Fibroblast of skin of scalp (primary cell): ENCODE measurements at places on chromosomes 4 and X.

DNA sequence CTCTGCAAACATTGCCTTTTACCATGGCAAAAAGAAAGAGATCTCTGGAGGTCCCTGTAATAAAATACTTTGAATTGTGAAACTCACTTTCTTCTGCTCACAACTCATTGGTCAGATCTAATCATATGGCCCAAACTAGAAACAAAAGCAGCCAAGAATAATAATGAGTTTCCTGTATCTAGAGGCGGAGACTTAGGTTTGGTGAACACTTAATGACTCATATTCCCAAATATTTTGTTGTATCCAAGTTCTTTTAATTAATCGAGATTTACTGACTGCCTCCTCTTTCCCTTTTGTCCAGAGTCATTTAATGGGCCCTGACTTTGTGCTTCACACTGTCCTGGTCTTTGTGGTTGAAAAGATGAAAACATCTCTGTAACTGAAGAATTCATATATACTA, 190.6 kb downstream of the CCSER1 start:
- DNase-seq, result peak; percentile 89

- no peak for DNase-seq
Observed at GRCh38 chr4:109206620-109207019, 95.8 kb downstream of the COL25A1 start.

DNA sequence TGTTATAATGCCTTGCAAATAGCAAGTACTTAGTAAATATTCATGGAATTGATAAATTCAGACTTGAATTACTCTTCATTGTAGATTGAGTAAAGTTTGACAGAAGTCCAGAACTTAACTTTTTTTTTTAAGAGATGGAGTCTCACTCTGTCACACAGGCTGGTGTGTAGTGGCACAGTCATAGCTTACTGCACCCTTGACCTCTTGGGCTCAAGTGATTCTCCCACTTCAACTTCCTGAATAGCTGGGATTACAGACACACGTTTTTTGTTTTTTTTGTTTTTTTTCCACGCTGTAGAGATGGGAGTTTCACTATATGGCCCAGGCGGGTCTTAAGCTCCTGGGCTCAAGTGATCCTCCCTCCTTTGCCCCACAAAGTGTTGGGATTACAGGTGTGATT, 32.1 kb downstream of the UBE2K start:
- peak; percentile 9 for DNase-seq

GRCh38 chr4:145808848-145809512, 129.0 kb downstream of the C4orf51 start:
- no peak for DNase-seq

DNA sequence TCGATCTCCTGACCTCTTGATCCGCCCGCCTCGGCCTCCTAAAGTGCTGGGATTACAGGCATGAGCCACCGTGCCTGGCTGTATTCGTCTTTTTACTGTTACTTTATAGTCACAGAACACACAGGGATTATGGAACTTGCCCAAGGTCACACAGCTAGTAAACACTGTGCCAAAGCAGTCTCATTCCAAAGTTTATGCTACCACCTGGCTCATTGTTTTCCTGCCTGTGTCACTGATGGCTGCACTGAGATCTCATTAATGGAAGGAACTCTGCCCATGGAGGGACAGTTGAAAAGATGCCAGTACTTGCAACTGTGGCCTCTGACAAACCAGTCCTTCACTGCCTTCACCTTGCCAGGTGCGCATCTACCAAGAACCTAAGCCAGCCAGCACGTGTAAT, 517.7 kb downstream of the BCOR start:
- DNase-seq, result no peak

DNA sequence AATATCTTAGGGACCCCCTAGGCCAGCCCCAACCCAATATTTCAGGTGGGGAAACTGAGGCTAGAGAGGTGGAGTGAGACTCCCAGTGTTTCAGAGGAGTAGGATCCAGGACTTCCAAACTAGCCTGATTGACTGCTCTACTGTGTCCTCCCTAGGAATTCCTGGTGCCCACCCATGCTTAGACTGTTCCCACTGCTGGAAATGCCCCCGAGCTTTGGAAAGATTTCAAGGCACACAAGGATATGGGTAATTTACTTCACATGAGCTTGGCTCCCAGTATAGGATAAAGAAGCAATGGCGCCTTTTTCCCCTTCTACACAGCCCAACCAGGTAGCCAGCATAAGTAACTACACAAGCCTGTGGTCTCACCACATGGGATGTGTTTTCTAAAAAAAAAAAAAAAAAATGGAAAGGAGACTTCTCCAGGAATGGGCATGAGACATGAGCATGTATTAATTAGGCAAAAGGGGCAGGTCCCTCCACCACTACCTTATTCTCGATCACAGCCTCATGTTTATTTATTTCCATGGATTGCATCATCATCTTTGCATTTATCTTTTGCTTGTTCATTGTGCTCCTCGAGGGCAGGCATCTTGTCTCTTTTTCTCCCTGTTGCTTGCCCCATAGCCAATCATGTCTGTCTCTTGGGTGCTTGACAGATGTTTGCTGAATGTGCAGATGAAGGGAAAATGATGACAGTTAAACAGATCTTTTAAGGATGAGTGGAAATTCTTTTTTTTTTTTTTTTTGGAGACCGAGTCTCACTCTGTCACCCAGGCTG, 66.7 kb downstream of the DRD5 start:
- DNase-seq, result no peak

- peak; percentile 66 for DNase-seq
Observed at GRCh38 chr4:159946983-159947615, 844.2 kb downstream of the RAPGEF2 start.

DNA sequence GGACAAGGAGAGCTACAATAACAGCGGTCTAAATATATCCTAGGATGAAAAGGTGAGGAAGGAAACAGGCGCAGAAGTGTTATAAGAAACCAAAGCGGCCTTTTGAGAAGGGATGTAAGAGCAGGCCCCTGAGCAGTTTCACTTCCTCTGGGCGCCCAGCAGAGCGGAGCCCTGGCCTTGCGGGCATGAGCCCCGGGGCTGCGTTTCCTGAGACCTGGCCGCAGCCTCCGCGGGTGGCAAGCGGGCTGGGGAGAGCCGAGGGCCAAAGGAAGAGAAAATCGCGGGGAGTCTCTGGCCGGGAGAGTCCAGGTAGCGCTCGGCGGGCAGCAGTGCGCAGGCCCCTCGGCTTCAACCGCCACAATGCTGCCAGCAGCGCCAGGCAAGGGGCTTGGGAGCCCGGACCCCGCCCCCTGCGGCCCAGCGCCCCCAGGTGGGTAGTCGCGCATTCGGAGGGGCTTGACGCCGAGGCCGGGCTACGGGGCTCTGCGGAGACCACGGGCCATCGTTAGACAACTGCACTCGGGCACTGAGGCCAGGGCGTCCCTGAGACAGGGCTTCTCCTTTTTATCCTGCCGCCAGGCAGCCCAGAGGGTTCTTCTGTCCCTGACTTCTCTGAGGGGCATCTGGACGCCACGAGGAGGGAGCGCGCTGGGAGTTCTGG, at the start of gene BANK1:
Gene BANK1 (plus strand): TSS at position 210 of the 661 bp plus-strand sequence. CDS start 151 bp downstream, at position 361.
- DNase-seq, result peak; percentile 31

- DNase-seq, result no peak
Observed at GRCh38 chr4:185888676-185889075, 76.7 kb upstream of the SORBS2 start.

DNA sequence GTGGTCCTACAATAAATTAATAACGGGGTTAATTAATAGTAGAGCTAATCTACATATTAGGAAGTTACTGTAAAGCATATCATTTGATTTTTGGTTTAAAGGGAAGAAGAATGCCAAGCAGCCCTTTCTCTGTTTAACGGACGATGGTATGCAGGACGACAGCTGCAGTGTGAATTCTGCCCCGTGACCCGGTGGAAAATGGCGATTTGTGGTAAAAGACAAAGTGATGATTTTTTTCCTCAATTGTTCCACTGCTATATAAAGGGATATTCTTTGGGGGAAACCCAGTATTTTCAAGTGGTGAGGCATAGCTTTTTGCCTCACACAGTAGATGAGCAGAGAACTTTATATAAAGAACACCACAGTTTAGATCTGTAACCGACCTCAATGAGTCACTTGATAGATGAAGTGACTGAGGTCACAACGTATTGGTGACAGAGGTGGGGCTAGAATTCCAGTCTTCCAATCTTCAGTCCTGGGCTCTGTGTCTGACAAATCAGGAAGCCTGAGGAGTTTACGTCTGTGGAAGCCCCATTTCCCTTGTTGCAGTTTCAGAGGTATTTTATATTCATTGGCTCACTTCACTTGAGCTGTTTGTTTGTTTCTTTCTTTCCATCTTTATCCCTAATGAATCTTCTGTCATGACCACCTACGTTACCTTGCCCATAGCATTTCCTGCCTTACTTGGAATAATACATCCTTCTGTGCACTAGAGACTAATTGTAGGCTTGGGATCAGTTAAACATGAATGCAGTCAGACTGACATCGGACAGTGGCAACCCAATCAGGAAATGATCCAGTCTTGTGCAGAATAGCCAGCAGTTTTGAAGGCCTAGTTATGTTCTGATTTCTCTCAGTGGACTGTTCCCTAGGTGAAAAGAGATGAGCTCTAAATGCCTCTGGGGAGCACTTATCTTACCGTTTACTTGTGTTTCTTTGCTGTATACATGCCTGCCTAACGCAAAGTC, 30.1 kb downstream of the ZRSR2 start:
- no peak for DNase-seq

- peak; percentile 85 for DNase-seq
Observed at GRCh38 chr4:127143460-127144195, 489.1 kb upstream of the INTU start.

DNA sequence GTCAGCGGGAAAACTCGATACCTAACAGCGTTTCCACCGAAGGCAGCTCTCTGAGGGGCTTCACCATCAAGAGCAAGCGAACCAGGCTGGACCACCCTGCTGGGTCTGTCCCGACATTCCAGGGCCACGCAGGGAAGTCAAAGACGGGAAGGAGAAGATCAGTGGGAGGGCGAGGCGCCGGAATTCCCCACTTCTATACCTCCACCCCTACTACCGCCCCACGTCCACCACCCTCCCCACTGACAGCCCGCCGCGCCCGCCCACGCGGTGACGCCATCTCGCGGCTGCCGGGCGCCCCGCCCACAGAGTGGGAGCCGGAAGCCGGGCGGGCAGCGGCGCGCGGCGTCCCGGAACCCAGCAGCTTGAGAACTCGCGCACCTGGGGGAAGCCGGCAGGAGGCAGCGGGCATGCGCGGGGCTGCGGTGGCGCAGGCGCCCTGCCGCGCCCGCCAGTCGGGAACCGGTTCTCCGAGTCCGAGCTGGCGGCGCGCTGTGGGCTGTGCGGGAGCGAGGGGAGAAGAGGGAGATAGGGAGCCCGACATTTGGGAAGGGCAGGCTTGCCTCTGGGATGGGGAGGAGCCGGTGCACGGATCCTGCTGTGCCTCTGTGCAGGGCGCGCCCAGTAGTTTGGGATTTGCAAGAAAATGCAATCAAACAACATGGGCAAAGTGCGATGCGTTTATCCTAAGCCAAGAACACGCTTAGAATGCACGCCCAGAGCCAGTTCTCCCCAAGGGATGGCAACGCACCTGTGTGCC, 3.2 kb upstream of the STIM2 start:
- peak; percentile 84 for DNase-seq

- DNase-seq, result no peak
Observed at GRCh38 chrX:79176028-79176427, 31.5 kb downstream of the GPR174 start.

DNA sequence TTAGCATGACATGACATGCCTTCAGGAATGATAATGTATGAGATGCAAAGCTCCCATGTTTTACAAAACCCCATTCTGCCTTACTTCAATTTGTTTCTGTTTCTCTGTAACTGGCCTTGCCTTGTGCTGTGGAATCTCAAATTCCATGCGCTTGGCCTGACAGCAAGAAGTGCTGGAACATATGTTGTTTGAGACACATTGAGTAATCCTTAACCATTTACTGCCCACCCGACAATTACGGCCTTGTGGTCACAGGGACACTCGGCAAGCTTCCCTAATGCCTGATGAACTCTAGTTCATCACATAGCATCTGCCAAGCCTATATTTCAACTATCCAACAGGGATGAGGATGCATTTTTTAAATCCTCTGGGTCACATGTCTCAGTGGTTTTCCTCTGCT, 226.4 kb upstream of the CASK start:
- DNase-seq, result peak; percentile 15

DNA sequence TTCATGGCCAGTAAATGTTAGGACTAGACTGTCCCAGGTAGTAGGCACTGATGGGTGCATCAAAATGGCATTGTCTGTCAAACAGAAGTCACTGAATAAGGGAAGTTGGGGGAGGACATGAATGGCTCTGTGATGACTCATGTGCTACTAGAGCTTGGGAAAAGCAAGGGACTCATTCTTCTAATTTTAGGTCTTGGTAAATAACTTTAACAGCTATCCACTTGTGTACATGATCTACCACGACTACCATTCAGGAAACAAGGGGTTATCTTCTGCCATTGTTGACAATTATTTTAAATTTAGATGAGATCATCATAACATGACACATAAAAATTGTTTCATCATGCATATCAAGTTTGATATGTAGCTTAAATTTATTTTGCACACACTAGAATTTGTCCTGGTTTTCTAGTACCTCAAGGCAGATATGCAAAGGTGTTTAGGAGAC, 6.3 kb downstream of the AREG start:
- DNase-seq, result peak; percentile 65

DNA sequence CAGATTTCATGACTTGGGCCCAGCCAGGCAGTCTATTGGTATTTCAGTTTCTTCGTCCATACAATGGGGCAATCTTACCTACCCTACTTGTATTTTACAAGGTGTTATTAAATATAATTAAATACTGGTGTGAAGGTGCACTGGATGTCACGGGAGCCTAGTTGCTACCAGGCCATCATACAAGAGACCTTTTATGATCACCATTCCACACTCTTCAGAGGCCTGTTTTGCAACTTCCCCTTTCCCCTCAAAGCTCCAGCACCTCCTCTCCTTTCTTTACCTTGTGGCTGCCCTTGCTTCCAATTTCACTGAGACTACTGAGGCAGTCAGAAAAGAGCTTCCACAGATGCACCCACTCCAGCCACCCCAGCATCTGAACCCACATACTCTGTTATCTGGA, 93.8 kb upstream of the HELT start:
- no peak for DNase-seq

DNA sequence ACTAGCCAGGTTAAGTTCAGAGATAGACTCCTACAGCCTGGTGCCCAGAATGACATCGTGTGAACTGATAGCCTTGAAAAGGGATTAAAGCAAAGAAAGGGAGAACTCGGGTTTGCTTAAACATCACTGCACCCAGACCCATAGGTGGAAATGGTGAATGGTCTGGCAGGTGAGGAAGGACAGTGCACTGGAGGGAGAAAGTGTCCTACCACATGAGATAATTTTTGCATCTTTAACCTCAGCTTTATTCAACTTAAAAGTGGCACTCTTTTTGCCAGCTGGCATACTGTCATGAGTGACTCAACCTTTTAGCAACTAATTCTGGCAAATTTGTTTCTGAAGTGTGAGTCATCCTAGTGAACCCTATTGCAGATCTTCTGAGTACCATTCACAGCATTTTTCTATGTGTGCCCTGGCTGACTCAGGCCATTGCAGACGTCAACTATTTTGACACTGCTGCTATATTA, 53.0 kb upstream of the DAPP1 start:
- peak; percentile 74 for DNase-seq

GRCh38 chr4:55912249-55912648, 36.5 kb upstream of the CEP135 start:
- no peak for DNase-seq

DNA sequence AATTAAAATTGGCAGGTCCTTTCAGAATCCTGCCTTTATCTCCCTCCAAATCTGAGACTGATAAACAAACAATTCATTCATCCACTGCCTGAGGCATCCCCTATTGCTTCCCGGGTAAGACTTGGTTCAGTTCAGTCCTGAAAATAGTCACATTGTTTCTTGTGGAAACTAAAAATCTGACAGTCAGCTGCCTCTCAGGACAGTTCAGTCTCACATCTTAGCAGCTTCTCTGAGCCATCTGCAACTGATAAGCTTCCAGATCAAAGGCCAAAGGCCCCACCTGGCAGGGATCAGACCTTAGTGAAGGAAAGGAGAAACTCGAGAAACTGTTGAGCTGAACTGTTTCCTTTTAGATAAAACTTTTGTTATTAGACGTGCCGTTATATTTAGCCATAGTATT, 264.5 kb downstream of the IL15 start:
- no peak for DNase-seq
